ENCODE measurements at places on chromosomes 12 and 14.
A peak's percentile ranks its signal among the peaks of the same experiment; 100 is the strongest.

- DNase-seq = no peak
Measured at GRCh38 chr14:22427771-22428231, 161.2 kb downstream of the DAD1 start.

DNA sequence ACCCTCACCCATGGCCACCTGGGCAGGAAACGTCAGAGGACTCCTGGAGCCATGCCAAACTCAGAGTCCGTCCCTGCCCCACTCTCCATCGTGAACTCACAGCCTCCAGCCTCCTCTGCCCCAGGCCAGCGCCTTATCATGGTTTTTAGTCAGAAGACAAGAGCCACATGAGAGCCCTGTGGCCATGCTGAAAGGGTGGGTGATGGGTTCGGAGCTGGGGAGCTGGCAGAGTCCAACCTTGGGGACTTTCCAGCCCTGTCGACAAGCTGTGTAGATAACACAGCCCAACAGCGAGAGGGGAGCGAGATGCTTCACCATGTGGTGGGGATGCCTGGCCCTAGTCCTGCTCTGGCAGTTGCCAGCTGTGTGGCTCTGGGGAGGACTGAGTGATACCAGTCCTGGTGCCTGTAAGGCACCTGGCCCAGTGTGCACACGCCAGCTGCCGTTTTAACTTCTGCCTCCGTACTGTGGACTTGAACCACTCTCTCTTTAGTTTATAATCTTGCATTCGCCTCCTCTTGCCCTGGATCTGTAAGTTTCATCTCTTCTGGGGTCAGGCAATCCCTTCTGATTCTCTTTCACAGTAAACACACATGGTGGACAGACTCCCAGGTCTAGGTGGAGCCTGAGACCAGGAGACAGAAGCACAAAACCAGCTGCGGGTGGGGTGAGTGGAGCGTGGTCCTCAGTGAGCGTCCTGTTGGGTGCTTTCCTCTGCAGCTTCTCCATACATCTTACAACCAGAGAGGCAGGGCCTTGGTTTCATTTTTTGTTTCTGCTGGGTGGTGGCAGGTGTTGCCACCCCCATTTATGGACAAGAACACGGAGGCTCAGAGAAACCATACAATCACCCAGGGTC, 55.3 kb downstream of the RIN3 start:
- no peak for DNase-seq

GRCh38 chr12:121455766-121456420, 56.0 kb downstream of the RNF34 start:
- no peak for DNase-seq

GRCh38 chr12:89539426-89540223, 13.8 kb upstream of the POC1B start:
- no peak for DNase-seq

DNA sequence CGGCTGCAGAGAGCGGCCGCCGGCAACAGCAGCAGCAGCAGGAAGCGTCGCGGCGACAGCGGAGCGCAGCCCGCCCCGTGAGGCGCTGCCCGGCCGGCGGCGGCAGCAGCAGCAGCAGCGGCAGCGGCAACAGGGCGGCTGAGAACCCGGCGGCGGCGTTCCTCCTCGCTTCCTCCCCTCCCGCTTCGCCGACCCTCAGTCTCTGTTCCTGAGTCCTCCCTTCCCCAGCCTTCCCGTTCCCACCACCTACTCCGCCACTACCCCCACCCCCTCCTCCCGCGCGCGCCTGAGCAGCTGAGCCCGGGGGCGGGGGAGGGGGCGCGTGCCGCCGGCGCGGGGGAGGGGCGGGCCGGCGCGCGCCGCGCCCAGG, 310 bp downstream of the BICDL1 start:
- no peak for DNase-seq

- DNase-seq = no peak
Measured at GRCh38 chr12:65590318-65590717, 234.0 kb upstream of the HMGA2 start.

DNA sequence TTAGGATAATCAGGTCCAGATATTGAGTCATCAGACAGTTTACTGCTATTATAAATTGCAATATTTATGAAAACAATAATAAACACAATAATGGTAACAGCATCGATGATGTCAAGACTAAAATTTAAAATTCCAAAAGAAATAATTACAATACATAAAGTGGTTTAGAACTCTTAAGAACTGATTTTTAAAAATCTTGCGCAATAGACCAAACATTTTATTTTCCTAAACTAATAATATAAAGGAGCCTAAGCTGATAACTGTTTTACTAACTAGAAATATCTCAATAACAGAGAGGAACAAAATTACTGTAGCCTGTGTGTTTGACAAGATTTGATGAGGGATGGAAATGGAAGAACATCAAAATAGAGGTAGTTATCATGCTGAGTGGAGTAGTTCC, 93.9 kb upstream of the TRHDE start:
- DNase-seq = no peak

- no peak for DNase-seq
Measured at GRCh38 chr12:110465024-110465423, 3.0 kb downstream of the GPN3 start.

DNA sequence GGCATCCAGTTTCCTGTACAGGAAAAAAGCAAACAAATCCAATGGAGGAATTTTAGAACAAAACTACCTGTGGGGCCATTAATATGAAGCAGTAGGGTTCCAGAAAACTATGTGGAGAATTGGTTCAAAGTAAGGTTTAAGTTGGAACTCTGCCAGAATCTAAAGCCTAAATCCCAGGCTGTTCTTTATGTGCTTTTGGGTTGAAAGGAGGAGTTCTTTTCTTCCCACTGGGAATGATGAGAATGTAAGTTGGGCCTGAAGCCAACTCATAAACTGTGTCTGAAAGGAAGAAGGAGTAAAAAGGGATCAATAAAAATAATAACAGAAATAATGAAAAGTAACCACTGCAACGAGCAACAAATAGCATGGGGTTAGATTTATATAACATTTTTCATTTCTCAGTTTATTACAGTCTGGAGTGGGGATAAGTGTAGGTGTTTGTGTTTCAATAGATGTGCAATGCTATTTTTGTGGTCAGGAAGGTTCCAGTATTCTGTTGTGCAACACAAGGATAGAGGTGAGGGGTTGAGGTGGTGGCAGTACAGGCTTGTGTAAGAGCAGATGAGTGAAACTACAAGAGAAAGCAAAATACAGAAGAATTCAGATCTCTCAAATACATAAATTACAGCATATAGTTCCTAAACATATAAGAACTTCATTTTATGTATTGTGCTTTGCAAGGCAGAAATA, 373.6 kb downstream of the EMP1 start:
- DNase-seq = no peak

DNA sequence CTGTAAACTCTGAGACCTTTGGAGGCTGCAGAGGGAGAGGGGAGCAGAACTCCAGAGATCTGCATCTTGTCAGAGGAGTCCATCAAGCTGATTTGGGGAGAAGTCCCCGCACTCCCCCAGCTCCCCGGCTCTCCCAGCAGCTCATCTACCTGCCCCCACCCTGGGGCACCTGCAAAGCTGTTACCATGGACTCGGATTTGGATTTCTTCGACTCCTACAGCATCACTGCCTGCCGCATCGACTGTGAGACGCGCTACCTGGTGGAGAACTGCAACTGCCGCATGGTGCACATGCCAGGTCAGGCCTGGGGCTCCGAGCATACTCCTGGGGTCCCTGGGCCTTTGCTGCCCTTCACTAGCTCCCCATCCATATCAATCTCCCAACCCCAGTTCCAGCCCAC, 6.9 kb upstream of the SMARCD1 start:
- no peak for DNase-seq

- peak; percentile 13 for DNase-seq
Measured at GRCh38 chr14:54026671-54027070, 70.0 kb upstream of the BMP4 start.

DNA sequence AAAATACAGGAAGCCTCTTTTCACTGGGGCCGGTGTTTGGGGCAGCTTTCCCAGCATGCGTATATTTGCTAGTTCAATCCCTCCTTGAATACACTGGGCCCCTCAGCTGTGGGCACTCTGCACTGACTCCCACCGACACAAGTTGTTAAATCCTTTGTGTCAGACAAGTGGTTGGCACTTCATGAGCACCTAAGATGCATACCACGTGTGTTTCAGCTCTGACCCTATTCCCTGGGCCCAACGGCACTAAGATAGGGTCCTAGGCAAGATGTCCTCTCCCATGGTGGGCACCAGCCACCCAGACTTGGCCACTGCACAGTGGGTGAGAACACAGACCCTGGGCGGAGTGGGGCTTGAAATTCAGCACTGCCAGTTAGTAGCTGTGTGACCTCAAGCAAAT, 173.8 kb downstream of the BCL11B start:
- no peak for DNase-seq

- peak; percentile 92 for DNase-seq
Measured at GRCh38 chr12:107359382-107359781, 266.0 kb upstream of the CRY1 start.

GRCh38 chr12:12147111-12147510, 76.4 kb downstream of the BCL2L14 start:
- no peak for DNase-seq

DNA sequence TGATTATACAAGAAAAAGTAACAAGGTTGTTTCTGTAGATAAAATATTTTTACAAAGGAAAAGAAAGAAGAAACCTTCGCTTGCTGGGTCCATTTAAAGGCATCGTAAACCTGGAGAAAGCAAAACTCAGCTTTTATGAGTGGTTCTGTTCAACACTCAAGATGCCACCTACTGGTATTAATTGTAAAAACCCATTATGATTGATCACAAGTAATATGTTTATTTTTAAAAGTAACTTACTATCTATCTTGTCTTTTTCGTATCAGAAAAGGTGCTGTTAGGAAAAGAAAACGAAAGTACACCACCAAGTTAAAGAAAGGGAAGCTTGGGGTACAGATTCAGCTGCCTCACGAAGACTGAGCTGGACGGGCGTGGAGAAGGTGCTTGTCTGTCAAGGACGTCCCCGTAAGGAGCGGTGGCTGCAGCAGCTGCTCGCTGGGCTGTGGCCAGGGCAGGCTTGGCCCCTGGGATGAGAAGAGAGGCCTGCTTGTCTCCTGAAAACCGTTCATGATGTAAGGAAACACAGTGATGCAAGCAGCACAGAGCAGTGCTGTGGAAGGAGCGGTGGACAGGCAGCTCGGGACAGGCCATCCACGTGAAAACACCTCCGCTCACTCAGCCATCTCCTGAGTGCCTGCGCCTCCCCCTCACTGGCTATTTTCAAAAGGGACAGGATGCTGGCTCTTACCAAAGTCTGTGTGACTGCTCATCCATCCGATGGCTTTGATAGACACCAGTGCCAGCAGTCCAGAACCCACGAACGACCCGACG, 25.0 kb downstream of the SLC15A4 start:
- no peak for DNase-seq

GRCh38 chr12:22828066-22828465, 203.1 kb downstream of the ETNK1 start:
- no peak for DNase-seq

DNA sequence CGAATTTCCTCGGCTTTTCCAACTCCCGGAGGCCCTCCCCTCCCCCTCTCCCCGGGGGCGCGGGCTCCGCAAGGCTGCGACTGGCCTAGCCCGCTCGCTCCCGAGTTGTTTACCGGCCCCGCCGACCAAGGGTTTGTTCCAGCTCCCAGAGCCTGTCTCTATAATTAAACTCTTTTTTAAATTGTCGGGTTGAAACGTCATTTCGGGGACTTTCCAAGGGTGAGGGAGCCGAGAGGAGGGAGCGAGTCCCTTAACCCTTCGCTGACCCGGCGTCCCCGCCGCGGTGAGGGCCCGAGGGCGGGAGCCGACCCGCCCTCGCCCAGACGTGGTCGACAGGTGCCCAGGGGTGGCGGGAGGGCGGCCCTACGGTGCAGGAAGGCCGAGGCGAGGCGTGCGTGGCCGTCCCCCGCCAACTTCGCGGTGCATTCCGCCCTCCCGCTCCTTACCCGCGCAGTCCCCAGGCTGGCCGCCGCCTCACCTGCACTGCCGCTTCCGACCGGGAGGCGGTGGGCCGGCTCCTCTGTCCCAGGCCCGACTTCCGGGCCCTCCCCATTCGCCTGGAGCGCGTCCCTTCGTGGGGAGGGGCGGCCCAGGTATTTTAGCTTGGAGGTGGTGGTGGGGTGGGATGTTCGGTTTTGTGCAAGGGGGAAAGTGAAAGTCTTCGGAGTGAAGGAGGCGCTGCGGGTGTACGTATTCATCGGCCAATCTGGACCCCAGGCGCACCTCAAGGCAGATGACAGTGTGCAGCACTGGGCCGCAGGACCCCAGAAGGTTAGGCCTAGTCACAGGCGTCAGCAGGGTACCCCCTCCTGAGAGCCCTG, 2.9 kb upstream of the ZFP36L1 start:
- peak; percentile 93 for DNase-seq

GRCh38 chr14:73262427-73263183, 25.3 kb downstream of the PAPLN start:
- DNase-seq = no peak

DNA sequence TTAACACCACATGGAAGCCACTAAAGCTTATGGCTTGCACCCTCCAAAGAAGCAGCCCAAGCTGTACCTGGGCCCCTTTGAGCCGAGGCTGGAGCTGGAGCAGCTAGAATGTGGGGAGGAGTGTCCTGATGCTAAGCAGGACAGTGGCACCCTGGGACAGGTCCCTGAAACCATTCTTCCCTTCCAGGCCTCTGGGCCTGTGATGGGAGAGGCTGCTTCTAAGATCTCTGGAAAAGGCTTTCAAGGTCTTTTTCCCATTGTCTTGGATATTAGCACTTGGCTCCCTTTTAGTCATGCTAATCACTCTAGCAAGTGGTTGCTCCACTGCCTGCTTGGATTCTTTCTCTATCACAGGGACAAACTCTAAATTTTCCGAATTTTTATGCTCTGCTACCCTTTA, 40.9 kb downstream of the OSBPL8 start:
- DNase-seq = no peak

DNA sequence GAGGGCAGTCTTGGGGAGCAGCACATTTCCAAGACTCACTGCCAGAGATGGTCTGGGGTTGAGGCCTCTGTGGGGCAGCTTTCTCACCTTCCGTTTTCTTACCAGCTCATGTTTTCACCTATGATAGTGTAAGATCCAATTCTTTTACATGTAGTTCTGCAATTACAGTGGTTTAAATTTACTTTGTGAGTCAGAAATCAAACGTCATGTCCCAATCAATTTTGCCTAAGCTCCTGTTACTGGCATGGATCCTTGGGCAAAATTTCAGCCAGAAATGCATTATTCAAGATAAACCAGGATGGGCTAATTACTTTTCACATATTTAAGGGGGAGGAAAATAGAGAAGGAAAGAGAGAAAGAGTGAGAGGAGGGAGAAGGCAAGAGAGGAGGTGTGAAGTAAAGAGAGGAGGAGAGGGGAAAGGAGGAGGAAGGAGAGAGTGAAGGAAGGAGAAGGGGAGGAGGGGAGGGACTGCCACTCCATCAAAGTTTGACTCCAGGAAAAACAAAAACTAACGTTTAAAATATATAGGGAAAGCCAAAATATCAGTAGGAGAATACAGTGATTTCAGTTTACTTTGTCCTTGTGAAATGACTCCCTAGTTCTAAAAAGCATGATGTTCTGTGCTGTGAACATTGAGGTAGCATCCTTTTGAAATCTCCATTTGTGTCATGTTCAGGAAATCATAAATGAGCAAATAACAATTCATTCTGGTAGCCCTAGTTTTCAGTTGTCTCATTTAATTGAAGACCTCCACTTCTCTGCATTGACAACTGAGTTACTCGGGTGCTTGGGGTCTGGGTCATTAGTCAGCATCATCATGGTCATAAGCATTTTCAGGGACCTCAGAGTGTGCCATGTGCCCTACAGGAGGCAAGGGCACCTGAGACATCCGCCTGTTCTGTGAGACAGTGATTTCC, 3.0 kb downstream of the BMAL2 start:
- DNase-seq = no peak

- DNase-seq = no peak
Measured at GRCh38 chr12:98572010-98572409, 21.5 kb upstream of the SLC25A3 start.

Measured in kidney tubule cell (primary cell).